Fibroblast of skin of scalp (primary cell): ENCODE measurements at places on chromosomes 16 and 17.

DNA sequence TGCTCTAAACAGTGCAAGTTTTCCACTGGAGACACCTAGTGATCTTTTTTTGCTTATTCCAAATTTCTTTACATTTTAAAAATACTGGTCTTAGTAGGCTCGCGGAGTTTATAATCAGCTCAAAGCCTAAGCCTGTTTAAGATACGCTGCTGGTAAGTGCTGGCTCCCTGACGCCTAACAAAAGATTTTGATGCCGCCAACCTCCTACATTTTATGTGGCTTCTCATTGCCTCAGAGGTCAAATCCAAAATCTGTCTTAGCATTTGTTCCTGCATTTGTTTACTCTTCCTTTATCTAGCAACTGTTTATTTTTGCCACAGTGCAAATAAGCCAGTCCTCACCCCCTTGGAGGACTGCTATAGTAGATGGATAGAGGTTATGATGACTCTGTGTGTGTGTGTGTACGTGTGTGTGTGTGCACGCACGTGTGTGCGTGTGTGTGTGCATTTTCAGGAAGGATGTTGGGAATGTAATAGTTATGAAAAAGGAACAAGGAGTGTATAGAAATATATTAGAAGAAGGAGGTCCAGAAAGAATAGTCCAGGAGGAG is 24.8 kb downstream of the HS3ST3B1 start:
- no peak for DNase-seq

GRCh38 chr17:14701886-14702285 is 401.0 kb downstream of the HS3ST3B1 start:
- peak; percentile 59 for DNase-seq

DNA sequence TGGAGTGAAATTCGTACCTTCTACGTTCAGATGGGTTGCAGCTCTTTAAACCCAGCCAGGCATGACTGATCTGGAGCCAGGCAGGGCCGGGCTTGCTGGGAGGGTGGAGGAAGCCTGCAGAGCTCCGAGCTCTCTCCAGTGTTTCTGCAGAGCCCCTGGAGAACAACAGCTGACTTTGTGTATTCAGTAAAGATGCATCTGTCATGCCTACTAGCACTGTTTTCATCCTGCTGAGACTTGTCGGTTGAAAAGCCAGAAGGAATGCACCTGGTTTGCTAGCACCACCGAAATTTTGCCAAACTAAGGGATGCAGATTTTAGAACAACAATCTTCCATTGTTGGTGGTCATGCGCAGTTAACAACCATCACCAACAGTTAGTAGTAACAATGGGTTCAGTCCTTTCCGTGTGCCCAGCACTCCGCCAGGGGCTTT is 22.4 kb upstream of the SCNN1B start:
- DNase-seq: no peak

DNA sequence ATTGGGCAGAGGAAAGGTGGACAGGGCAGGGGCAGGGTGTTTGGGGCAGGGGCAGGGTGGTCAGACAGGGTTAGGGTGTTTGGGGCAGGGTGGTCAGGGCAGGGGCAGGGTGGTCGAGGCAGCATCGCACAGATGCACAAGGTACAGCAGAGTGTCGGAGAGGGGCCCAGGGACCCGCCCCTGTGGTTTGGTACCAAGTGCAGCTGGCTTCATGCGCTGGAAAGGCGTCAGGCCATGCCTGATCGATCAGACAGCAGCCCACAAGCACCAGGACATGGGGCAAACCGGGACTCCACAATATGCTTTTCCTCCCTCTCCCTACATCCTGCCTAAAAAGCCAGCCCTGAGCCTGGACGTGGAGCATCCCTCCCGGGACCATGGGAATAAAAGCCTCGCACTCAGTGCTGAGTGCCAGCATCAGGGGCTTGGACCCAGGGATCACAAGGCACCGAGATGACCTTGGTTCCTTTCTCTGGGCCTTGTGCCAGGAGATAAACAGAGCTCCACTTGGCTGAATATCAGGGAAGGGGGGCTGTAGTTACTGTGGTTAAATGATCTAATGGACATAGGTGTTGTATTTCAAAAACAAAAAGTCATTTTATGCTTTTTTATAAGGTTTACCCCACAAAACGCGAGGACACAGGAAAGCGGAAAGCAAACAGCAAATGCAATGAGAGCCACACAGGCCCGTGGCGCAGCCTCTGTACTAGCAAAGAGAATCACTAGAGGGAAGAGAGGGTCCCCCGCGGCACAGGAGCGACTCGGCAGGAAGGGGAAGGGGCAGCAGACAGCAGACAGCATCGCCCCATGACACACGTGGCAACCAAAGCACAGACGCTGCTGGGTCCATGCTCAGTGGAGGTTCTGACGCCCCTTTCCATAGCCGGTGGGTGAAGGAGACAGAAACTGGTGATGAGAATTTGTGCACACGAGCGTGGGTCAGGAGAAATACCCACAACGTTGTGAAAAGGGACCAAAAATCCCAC is 5.3 kb upstream of the HEXD start:
- DNase-seq: no peak

GRCh38 chr17:32185875-32186274 is 43.6 kb downstream of the RHOT1 start:
- peak; percentile 25 for DNase-seq
